ENCODE measurements at places on chromosomes 4 and X.

DNA sequence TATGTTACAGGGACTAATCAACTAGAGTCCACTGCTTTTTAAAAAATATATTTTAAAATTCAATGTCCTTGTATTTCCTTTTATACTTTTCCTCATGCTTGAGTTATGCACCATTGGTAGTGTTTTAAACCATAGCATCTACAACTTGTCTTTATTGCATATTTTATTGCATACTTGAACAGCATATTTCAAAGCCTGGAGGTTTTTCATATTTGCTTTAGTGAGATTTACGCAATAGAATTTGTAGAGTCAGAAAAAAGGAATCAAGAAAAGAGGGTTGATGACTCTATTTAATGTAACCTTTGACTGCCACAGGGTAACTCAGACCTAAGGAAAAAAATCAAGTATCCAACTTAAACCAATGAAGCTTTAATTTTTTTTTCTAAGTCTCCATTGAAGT, 1165.7 kb upstream of the IGFBP7 start:
- DNase-seq: no peak

DNA sequence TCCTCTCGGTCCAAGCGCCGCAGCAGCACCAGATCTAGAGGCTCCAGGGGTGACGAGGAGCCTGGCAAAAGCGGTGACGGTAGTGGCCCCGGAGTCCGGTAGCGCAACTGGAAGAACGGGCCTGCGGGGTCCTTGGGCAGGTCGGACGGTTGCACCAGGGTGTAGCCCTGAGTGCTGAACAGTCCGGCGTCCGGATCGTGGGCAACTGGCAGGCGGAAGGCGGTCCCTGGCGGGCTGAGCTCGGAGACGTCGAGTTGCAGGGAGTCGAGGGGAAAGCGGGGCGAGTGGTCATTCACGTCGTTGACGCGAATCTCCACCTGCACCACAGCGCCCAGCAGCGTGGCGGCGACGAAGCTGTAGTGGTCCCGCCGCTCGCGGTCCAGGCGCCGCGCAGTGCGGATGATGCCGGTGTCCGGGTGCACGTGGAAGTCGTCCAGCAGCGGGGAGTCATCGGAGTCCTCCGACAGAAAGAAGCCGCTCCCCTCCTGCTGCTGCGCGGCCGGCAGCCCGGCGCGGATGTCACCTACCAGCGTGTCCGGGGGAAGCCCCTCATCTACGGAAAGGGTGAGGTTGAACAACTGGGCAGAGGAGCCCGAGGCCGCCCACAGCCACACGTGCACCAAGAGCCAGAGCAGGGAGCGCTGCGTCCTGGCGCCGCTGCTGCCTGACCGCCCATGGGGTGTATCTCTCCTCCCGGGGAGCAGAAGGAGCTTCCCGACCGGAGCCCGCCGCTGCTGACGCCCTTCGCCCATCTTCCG, 837 bp downstream of the DCHS2 start:
- no peak for DNase-seq

DNA sequence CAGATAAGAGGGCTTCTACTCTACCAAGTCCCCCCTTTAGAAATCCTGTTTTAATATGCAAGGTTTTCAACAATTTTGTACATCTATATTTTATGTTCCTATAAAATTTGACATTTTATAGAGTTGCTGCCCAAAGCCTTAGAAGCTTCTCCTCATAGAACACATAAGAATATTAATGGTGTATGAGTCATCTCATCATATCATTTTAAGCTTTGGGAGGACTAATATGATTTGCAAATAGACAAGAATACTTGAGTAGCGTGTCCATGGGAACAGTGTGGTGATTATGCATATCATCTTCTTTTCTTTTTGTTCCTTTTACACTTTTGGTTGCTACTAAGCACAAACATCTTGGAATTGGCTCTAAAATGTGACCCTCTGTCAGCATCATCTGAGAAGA, 56.7 kb upstream of the HUWE1 start:
- no peak for DNase-seq

- DNase-seq: no peak
Measured at GRCh38 chrX:20461576-20461975, 194.9 kb upstream of the RPS6KA3 start.

GRCh38 chrX:133090236-133090809, 6.6 kb downstream of the USP26 start:
- DNase-seq: no peak

DNA sequence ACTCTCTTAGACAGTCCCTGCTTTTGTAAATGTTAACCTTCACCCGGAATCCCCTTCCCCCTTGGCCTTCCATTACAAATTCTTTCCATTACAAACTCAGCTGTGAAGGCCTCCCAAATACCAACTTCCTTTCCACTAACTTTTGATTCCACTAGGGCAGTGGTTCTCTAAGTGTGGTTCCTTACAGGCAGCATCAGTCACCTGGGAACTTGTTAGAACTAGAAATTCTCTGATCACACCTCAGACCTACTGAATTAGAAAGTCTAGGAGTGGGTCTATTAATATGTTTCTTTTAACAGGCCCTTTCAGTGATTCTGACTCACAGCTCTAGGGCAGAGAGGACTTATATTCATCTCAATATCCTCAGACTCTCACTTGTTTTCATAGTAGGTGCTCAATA, 19.0 kb upstream of the MRPL1 start:
- DNase-seq: no peak

- DNase-seq: no peak
Measured at GRCh38 chrX:1483843-1484637, 31.3 kb upstream of the ASMTL start.

- no peak for DNase-seq
Measured at GRCh38 chrX:150644422-150644821, 48.8 kb upstream of the MTMR1 start.

DNA sequence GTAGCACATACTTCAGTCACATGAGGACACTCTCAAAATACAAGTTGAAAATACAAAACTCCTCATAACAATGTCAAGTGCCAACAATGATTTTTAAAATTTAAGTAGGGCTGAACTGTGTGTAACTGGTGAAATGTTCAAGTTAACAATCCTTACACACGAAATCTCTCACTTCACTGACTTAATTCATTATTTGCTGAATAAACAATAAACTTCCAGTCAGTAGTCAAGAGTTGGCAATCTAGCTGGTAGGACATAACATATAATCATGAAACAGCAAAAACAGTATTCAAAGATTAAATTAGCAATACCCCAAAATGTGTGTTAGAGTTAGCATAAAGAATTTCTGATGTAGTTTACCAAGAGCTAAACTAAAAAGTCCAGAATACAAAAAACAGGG, 1.9 kb upstream of the RAB33B start:
- DNase-seq: no peak

GRCh38 chr4:48623182-48623780, 133.2 kb downstream of the ZAR1 start:
- DNase-seq: no peak

DNA sequence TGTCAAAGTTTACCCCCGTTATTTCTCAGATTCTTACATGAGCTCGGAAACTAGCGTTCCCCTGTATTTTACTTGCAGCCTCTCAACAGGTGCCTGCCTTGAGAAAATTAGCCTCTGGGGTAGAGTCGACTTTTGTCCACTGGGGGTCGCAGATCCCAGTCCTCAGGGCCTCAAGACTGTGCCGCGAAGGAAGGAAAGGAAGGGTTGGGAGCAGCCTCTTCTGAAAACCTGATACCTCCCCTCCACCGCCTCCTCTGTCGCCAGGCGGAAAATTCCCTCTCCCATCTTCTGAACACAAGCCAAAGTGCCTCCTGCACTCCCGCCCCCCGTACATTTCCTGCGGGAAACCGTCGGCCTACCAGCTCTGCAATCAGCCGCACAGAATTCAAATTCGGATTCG, 44.4 kb upstream of the TMSB15B start:
- DNase-seq: peak; percentile 33

GRCh38 chr4:29307256-29307655, 1412.9 kb upstream of the PCDH7 start:
- no peak for DNase-seq

GRCh38 chr4:169902658-169903345, 123.4 kb downstream of the MFAP3L start:
- no peak for DNase-seq

Measured in stimulated activated CD4-positive, alpha-beta T cell treated with anti-CD3 and anti-CD28 coated beads, Interleukin-4, amount 100 ng/mL, for 4 hours (primary cell).